Esophagus squamous epithelium (tissue), 5 donors: ENCODE measurements at places on chromosomes 16 and 17.

GRCh38 chr17:3870871-3871306 lies 22.0 kb downstream of the CAMKK1 start:
- H3K36me3 ChIP-seq: peaks cover 7% of the 10 kb centered on the region
- no peak for DNase-seq
- H3K27me3 ChIP-seq: no peaks in the 10 kb centered on the region
- H3K4me1 ChIP-seq: no peaks in the 10 kb centered on the region
- H3K4me3 ChIP-seq: no peak overlapping the region

GRCh38 chr17:17356149-17356930 lies 53.2 kb downstream of the NT5M start:
- no peak for DNase-seq
- peaks cover 21% of the 10 kb centered on the region for H3K27me3 ChIP-seq
- H3K4me1 ChIP-seq: peaks cover 24% of the 10 kb centered on the region
- H3K27ac ChIP-seq: no peak overlapping the region

- H3K36me3 ChIP-seq: peaks cover 12% of the 10 kb centered on the region
- no peak overlapping the region for H3K4me3 ChIP-seq
- no peaks in the 10 kb centered on the region for H3K27me3 ChIP-seq
- DNase-seq: no peak
These were observed 16.6 kb downstream of the CASKIN2 start for GRCh38 chr17:75498726-75499213.

DNA sequence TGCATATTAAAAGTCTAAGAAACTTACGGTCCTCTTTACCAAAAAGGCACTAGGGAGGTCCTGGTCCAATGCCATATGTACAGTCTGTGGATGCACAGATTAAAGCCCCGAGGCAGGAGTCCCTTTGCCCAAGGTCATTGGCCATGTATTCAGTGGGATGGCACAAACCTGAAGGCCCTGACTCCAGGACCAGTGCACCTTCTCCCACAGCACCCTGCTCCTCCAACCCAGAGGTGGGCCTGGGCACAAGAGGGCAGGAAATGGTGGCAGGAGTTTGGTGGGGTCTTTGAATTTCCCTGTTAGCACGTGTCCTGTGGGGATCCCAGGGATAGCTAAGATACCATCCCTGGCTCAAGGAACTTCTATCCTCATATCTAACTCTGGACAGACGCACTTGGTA lies 28.5 kb downstream of the TLE7 start:
- no peak for DNase-seq
- no peak overlapping the region for H3K27ac ChIP-seq
- H3K27me3 ChIP-seq: no peaks in the 10 kb centered on the region
- no peaks in the 10 kb centered on the region for H3K36me3 ChIP-seq

DNA sequence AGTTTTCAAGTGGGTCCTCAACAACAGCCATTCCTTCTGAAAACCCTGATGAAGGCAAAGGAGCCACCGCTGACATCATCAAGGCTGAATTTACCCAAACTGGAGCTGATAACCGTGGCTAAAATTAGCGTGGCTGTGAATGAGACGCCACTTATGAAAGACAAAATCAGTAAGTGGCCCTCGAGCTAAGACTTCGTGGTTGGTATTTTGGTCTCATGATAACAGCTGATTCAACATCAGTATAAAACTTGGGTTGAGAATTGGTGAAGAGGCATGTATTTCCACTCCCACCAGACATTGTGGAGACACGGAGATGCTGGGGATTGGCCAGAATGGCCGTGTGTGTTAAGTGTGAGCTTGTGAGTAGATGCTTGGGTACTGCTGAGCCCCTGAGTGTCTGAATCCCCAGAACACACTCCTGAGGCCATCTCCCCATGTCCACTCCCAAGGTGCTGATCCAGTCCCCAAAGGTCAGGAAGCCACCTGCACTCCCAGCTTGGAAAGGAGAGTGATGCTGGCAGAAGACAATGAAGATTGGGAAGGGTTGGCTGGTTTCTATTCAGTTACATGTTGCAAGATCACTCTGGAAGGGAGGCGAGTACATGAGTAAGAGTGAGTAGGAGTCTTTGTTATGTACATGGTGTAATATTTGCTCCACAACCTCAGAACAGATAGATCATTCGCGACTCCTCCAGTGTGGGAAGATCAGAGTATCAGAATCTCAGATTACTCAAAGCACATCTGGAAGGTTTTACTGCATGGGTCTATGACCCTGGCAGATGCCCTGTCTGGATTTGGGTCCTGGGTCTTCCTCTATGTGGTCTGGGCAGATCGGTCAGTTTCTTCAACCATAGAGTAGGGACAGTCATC lies 207.7 kb downstream of the HS3ST3A1 start:
- H3K27ac ChIP-seq: no peak overlapping the region
- H3K4me1 ChIP-seq: peaks cover 20% of the 10 kb centered on the region
- no peaks in the 10 kb centered on the region for H3K36me3 ChIP-seq
- DNase-seq: no peak
- no peaks in the 10 kb centered on the region for H3K27me3 ChIP-seq

GRCh38 chr17:29891131-29891530 lies 38.9 kb downstream of the SSH2 start:
- DNase-seq: no peak
- H3K27me3 ChIP-seq: no peaks in the 10 kb centered on the region
- no peak overlapping the region for H3K27ac ChIP-seq
- peaks cover 4% of the 10 kb centered on the region for H3K36me3 ChIP-seq
- H3K4me3 ChIP-seq: no peak overlapping the region

DNA sequence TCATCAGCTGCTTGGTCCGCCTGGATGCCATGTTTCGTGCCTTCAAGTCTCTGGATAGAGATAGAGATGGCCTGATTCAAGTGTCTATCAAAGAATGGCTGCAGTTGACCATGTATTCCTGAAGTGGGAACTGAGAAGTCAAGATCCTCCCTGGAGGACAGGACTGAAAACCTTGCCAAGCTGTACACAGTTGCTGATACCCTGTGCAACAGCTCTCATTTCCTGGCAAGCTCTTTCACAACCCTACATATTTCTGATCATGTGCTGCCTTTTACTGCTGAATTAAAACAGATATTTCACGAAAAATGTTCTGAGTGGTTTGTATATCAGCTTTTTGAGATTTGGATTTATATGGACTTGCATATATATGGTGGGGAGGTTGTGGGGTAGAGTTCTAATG lies 898 bp downstream of the CAPNS2 start:
- peaks cover 5% of the 10 kb centered on the region for H3K4me1 ChIP-seq
- DNase-seq: no peak
- H3K36me3 ChIP-seq: no peaks in the 10 kb centered on the region
- H3K27me3 ChIP-seq: no peaks in the 10 kb centered on the region
- H3K4me3 ChIP-seq: peak overlapping the region; percentile 55

GRCh38 chr17:419073-419735 lies 66.6 kb upstream of the RPH3AL start:
- DNase-seq: no peak
- H3K4me1 ChIP-seq: no peaks in the 10 kb centered on the region
- H3K27ac ChIP-seq: no peak overlapping the region
- peaks cover 8% of the 10 kb centered on the region for H3K36me3 ChIP-seq
- no peaks in the 10 kb centered on the region for H3K27me3 ChIP-seq

GRCh38 chr16:50267651-50268050 lies 1.3 kb downstream of the ADCY7 start:
- DNase-seq: no peak
- no peaks in the 10 kb centered on the region for H3K27me3 ChIP-seq
- peaks cover 20% of the 10 kb centered on the region for H3K4me1 ChIP-seq
- peak overlapping the region; percentile 44 for H3K4me3 ChIP-seq

DNA sequence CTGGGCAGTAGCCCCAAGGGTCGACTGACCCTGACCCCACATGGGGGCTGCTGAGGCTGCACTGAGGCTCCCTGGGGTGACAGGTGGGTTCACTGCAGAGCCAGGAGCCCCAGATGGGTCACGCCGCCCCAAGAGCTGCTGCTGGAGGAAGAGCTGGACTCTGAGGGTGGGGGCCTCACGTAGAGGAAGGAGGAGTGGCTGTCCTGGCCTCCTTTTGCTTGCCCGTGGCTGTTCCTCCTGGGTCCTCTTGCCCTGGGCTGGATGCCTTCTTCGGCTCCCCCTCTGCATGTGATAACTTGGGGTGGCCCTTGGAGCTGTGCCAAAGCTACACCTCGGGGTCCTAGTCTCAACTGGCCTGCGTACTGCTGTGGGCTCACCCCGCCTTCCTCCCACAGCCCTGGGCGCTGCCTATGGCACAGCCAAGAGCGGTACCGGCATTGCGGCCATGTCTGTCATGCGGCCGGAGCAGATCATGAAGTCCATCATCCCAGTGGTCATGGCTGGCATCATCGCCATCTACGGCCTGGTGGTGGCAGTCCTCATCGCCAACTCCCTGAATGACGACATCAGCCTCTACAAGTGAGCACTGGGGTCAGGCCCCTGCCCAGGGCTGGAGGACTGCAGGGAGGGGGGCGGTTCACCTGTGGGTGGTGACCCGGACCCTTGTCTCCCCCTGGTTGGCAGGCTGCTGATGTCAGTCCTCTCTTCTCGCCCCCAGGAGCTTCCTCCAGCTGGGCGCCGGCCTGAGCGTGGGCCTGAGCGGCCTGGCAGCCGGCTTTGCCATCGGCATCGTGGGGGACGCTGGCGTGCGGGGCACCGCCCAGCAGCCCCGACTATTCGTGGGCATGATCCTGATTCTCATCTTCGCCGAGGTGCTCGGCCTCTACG lies 1.1 kb upstream of the AMDHD2 start:
- H3K4me3 ChIP-seq: peak overlapping the region; percentile 75
- H3K27me3 ChIP-seq: no peaks in the 10 kb centered on the region
- H3K36me3 ChIP-seq: peaks cover 5% of the 10 kb centered on the region
- peaks cover 57% of the 10 kb centered on the region for H3K4me1 ChIP-seq
- H3K27ac ChIP-seq: peak overlapping the region; percentile 99
- DNase-seq: no peak

DNA sequence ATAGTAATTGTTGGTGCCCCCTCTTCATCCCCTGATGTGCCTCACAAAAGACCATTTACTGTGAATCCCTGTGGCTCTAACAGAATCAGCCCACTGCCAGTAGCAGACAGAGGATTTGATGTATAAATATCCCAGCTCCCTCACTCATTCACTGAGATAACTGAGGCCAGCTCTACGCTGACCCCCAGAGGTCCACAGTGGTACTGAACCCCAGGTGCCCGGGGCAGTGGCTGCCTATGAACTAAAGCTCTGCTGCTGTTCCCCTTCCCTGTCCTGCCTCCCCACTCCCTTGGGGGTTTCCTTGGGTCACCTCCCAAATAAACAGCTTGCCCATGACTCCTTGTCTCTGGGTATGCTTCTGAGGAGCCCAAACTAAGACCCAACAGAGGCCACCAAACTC lies 295.8 kb downstream of the FOXL1 start:
- no peaks in the 10 kb centered on the region for H3K27me3 ChIP-seq
- H3K4me3 ChIP-seq: no peak overlapping the region
- no peaks in the 10 kb centered on the region for H3K36me3 ChIP-seq
- no peak for DNase-seq
- no peaks in the 10 kb centered on the region for H3K4me1 ChIP-seq

- no peaks in the 10 kb centered on the region for H3K27me3 ChIP-seq
- no peak overlapping the region for H3K4me3 ChIP-seq
- no peaks in the 10 kb centered on the region for H3K36me3 ChIP-seq
These were observed 17.4 kb downstream of the ZNF469 start for GRCh38 chr16:88400186-88400585.

DNA sequence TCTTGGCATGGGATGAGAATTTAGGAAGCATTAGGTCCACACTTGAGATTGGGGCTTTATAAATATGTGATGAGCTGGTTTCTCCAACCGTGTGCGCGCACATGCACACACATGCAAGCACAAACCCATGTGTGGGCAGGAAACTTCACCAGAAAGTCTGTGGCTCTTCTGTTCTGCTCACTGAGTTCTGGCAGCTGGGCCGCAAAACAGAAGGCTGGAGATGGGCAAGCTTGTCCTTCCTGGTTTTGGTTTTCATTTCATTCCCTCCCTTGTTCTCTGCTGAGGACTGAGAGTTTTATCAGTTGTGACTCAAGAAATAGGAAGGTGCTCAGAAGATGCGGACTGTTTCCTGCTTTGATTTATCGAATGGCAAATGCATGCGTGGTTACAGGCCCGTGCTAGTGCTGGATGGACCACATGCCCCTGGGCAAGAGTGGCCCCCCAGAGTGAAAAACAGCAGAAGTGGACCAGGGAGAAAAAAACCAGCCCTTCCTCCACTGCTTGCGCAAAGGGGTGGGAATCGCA lies 14.1 kb downstream of the MAP3K14 start:
- H3K27me3 ChIP-seq: no peaks in the 10 kb centered on the region
- H3K36me3 ChIP-seq: no peaks in the 10 kb centered on the region
- peak overlapping the region; percentile 83 for H3K27ac ChIP-seq
- peaks cover 100% of the 10 kb centered on the region for H3K4me1 ChIP-seq

DNA sequence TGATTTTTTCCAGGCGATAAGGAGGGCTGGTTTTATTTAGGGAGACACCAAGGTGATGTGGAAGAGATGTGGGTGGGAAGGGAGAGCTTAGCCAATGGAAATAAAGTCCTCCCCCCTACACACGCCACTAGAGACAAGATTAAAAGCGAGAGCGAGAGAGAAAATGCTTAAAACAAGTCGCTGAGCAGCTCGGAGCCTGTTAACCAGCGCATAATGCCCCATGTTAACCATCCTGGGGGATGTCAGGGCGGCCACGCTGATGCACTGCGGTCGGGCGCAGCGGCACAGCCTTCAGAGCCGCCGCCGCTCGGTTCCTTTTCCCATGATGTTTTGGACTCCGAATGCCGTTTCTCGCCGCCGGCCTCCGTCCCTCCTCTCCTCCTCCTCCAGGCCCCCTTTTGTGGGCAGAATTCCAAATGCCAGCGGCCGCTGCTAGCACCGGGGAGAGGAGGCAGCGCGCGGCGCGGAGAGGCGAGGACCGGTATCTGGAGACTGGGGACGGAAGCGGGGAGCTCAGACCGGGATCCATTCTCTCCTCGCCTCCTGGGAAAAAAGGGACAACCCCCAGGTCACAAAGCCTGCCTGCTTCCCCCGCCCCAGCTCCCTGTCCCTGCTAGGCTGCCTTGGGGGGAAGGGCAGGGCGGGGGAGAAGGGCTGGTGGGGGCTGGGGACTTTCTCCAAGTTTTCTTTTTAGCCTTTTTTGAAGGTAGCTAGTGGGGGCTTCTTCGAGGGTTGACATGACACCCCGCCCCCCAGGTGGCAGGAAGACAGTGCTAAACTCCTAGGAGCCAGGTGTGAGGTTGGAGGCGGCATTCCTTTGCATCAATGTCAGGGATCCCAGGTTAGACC lies 98.1 kb upstream of the CCL2 start:
- H3K36me3 ChIP-seq: no peaks in the 10 kb centered on the region
- no peak overlapping the region for H3K27ac ChIP-seq
- peaks cover 81% of the 10 kb centered on the region for H3K27me3 ChIP-seq
- DNase-seq: no peak

DNA sequence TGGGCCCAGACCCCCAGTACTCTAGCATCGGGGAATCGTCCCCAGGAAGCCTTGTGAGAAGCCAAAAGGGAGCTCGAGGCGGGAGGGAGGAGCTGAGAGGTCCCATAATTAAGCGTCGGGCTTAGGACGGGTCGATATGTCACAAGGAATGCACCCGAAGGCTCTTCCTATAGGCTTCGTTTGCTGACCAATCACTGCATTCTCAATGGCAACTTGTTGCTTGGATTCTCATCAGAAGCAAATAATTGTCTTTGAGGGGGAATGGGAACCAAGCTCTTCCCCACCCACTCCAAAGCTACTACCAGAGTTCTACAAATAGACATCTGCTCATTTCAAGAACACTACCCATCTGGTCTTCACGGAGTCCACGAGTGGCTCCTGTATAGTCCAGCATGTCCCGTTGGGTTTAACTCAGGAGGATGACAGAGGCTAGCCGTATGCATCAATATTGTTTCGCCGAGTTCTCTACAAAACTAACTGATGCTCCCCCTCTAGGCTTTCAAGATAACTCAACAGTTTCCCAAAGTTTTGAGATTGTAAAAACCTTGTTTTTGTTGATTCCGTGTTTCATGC lies 628 bp upstream of the BLMH start:
- peak overlapping the region; percentile 71 for H3K27ac ChIP-seq
- H3K27me3 ChIP-seq: no peaks in the 10 kb centered on the region
- H3K4me1 ChIP-seq: peaks cover 18% of the 10 kb centered on the region
- no peak for DNase-seq
- H3K4me3 ChIP-seq: peak overlapping the region; percentile 80
